ENCODE measurements at places on chromosomes 1 and 21.
A peak's percentile ranks its signal among the peaks of the same experiment; 100 is the strongest.

DNA sequence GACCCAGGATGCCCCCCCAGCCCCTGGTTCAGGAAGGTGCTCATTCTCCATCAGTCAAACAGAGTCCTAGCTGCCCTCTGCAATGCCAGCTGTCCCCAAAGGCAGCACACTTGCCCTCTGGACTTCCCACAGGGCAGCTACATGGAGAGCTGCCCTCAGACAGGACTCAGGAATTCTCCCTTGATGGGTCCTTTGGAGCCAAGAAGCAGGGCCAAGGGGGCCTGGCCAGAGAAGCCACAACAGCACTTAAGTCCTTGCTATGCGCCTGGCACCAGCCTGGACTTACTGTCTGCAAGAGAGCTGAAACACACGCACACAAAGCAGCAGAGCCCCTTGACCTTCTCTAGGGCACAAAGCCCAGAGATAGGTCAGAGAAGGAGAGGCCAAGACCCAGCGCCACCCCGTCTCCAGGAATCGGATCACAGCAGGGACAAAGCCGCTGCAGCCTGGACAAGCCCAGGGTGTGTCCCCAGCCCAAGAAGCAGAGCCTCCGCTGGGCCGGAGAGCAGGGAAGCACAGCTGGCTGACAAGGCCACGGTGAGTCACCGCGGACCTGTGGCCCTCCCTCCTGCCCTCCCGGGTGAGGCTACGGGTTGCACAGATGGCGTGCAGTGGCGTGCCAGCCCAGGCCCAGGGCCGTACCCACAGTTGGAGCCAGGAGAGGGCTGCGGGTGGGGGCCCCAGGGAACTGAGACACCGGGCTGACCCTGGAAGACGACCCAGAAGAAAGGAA, 1.7 kb downstream of the WNT9A start:
- DNase-seq: no peak

DNA sequence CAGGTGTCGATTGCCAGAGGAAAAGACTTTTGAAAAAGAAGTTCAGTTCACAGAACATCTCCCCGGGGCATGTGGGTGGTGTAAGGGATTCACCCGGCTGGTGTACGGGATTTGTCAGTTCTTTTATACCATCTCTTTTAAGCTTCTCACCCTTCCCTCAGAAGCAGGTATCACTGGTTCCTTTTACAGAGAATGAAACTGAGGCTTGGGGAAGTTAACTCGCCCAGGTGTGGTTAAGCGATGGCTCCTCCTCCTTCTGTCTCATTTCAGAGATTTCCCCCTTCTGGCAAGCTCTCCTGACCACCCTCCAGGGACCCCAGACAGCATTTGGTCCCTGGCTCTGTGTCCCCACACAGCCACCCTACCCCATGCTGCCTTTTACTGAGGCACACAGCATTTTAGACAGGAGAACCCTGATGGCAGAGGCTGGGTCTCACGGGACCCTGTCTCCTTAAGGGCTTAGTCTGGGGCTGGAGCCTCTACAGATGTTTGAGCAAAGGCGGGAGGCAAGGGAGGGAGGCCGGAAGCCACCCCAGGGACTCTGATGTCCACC, 2.8 kb upstream of the ECE1 start:
- DNase-seq: peak; percentile 20

DNA sequence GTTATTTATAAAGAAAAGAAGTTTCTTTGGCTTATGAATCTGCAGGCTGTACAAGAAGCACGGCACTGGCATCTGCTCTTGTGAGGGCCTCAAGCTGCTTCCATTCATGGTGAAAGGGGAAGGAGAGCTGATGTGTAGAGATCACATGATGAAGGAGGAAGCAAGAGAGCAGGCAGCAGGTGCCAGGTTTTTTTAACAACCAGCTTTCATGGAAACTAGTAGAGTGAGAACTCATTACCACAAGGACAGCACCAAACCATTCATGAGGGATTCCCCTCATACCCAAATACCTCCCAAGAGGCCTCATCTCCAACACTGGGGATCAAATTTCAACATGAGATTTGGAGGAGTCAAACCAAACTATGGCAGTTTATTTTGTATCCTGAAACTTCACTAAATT, 85.8 kb upstream of the CAMK1G start:
- no peak for DNase-seq

GRCh38 chr21:25412100-25412499, 195.2 kb downstream of the MRPL39 start:
- no peak for DNase-seq

GRCh38 chr1:115092175-115092574, 2.9 kb upstream of the TSPAN2 start:
- DNase-seq: no peak

- DNase-seq: no peak
Observed at GRCh38 chr1:65310078-65310587, 790 bp downstream of the DNAJC6 start.

DNA sequence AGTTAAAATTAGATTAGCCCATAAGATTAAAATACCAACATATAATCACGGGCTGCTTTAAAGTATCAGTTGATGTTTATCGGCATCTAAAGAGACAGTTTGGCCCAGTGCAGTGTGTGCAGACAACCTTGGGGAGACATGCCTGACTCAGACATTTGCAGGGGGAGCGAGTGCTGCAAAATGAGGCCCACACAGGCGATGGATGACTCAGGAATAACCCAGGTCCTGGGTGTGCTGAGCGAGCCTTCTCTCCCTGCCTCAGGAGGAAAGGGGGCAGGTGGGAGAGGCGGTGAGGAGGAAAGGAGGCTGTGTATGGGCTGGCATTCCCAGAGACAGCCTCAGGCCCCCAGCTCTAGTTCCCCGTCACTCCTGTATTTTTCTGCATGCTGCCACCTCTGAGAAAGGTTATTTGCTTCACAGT, 9.0 kb downstream of the SLC9A1 start:
- no peak for DNase-seq

- no peak for DNase-seq
Observed at GRCh38 chr1:119859647-119860046, 36.7 kb downstream of the ADAM30 start.

GRCh38 chr1:204147406-204148383, 4.1 kb downstream of the ETNK2 start:
- DNase-seq: no peak

DNA sequence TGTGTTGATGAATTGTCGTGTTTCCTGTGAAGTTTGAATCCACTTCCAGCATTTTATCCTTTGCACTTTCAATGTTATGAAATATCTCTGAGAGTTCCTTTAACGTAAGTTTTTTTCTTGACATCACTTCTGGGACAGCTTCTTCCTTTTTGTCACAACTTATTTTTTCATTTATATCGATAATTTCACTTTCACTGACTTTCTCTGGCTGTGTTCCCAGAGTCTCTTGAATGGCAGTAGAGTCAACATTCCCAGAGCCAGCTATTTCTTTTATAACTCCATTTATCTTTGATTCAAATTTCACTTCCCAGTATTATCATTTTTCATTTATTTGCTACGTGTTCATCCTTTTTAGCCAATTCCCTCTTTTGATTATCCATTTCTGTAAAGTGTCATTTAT, 256.5 kb downstream of the PAPPA2 start:
- no peak for DNase-seq

GRCh38 chr1:102640872-102641271, 467.4 kb downstream of the COL11A1 start:
- DNase-seq: no peak

DNA sequence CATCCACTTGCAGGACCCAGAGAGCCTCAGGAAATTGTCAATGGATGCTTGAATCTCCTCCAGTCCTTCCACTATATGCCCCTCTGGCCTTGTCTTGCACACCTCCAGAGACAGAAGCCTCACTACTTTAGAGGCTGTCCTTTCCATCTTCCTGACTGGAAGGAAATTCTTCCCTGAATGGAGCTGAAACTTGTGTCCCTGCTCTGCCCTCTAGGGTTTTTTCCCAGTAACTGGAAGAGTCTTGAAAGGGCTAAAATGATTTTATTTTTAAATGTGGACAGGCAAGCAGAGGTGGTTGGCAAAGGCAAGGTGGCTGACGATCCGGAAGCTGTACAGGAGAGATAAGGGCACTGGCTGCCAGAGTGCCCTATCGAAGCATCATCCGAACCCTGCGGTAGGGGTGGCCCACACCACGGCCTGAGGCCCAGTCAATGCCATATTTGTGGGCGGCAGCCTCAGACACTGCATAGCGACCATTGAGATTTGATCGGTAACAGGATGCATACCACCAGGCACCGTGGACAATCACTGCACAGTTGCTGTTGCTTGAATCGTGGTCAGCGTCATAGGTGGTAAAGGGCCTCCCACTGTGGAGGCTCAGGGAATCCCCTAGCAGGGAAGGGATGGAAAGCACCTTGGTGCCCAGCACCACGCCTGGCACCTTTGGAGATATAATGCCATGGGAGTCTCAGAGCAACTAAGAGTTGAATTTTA, 2.3 kb upstream of the MAP3K6 start:
- DNase-seq: no peak

DNA sequence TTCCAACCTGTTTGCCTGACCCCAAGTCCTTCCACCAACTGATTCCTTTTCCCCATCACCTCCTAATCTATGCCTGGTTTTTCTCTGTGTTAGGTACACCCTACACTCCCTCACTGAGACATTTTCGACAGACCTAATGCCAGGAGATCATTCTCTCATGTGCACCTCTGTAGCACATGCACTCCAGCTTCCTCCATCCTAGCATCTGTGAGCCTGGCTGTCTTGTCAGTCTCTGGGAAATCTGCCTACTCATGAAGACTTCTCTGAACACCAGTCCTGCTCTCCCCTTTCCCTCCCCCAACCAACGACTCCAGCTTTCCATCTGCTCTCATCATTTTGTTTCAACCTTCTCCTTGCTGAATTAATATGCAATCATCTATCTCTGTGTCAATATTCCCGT, 987 bp downstream of the MED8 start:
- no peak for DNase-seq

DNA sequence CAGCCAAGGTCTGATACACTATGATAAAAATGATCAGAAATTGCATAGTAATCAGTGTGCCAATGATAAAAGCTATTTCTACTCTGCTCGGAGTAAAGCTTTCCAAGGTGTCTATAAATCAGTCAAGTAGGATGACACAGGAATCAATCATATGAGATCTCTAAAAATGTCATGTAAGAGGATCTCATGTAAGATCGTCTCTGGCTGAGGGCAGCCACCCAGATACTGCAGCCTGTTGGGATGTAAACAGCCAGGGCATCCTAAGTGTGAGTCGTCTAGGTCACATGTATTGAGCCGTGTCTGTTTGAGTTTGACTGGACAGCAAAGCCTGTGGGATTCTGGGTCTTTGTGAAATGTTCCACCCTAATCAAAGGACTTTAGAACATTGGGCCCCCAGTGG, 2.8 kb upstream of the TEX35 start:
- DNase-seq: no peak

DNA sequence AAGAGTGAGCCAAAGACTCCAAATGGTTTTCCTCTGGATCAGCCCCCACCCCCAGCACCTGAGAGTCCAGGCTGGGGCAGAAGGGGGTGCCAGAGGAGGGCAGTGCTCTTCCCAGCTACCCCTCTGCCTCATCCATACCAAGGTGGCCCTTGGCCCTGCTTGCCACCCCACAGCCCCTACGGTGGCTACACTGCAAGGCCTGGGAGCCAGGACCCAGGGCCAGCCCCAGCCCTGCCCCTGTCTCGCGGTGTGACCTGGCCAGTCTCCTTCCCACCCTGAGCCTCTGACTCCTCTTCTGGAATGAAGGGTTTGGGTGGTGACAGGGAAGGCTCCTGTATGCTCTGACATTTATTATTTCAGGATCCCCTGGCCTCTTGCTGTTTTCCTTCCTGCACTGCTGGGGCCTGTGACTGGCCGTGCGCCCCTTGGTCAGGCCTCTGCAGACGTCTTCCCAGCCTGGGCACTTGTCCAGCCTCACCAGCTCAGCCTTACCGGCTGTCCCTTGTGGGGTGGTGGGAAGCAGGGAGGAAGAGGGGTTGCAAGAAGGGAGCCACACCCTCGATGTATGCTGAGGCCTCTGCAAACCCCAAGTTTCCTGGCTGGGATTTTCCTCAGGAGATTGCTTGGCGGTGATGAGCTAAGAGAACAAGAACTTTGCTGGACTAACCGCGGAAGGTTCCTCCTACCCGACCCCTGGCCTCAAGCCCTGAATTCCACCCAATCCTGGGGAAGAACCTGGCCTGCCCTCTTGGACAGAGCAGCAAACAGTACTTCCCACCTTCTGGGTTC, 13.5 kb downstream of the ASAP3 start:
- DNase-seq: no peak

- no peak for DNase-seq
Observed at GRCh38 chr1:202018468-202019234, 8.3 kb downstream of the ELF3 start.

DNA sequence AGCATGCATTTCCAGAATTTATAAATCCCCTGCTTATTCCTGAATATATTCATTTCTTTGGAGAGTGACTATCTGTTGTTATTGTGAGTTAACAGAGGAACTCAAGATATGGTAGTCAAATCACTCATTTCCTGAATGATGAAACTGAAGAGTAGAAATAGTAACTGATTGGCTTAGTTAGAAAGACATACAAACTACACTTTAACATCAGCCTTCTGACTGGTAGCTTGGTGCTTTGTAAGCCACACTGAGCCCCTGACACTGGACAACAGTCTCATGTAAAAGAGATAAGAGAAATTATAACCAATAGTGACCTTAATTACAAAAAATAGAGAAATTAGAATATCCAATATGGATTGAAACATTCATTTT, 4.8 kb downstream of the GBP7 start:
- no peak for DNase-seq

DNA sequence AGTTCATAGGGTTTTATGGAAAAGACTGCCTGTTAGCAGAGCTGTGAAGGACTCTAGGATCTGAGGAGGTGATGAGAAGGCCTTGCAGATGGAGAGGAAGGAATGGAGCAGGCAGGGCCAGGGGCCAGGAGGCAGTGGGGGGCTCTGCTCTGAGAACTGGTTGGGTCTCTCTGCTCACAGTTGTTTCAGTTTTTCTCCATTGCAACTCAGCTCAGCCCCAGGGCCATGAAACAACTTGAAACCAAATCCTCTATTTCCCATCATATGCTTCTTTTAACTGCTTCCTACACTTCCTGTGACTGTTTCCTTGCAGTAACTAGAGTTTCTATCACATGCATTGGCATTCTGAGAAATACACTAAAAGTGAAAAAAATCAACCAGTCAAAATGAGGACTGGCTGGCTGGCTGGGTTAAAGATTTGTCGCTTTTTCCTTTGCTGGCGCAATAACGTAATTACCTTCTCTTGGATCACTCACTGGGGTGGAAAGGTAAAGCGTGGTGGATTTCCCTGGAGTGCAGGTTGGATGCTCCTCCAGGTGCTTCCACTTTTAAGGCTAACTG, 172.0 kb downstream of the CDC7 start:
- DNase-seq: no peak

- DNase-seq: no peak
Observed at GRCh38 chr1:118914379-118915161, 73.6 kb downstream of the TBX15 start.

GRCh38 chr1:106700211-106700610, 356.3 kb upstream of the PRMT6 start:
- DNase-seq: no peak

GRCh38 chr1:109716570-109717090, 4.6 kb downstream of the GSTM5 start:
- DNase-seq: no peak

GRCh38 chr1:207695891-207696290, 51.0 kb downstream of the CR1L start:
- DNase-seq: no peak
